GM13977 (cell line): ENCODE measurements at places on chromosomes 12 and 14.

DNA sequence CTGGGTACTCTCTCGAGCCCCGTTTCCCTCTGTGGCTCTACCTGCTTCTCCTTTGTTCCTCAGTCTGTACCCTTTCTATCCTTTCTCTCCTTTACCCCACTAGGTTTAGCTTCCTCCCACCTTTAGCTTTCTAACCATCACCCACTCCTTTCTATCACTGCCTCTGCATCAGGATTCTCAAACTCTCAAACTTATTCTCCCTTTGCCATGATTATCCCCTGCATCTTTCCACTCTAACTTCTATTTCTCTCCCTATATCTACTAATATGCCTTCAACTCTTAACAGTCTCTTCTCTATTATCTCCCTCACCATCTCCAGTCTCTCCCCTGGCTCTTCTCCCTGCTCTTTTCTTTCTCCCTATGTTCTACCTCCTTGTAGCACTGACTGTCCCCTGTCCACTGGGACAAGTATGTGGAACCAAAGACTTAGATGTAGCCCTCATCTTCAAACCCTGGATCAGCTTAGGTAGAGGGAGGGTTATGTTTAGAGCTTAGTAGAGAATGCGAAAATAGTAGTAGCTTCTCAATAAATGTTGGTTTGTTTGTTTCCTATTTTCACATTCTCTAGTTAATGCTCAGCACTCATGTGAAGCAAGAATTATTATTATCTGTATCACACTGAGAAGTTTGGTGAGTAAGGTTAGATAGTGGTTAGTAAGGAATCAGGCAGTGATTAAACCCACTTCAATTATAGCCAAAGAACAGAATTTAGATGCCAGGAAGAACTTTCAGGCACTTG is 3.4 kb downstream of the GDF11 start:
- DNase-seq: no peak

DNA sequence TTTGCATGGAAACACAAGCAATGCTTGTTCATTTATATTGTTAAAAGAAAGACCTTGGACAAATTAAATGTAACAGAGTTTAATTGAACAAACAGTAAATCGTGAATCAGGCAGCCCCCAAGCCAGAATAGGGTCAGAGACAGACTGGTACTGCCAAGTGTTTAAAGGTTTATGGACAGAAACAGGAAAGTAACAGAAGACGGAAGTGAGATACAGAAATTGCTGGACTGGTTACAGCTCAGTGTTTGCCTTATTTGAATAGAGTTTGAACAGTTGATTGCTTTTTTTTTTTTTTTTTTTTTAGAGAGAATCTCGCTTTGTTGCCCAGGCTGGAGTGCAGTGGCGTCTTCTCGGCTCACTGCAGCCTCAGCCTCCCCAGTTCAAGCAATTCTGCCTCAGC is 50.3 kb downstream of the DAO start:
- peak; percentile 34 for DNase-seq

- no peak for DNase-seq
Measured at GRCh38 chr12:97835541-97835940, 372.9 kb downstream of the RMST start.

DNA sequence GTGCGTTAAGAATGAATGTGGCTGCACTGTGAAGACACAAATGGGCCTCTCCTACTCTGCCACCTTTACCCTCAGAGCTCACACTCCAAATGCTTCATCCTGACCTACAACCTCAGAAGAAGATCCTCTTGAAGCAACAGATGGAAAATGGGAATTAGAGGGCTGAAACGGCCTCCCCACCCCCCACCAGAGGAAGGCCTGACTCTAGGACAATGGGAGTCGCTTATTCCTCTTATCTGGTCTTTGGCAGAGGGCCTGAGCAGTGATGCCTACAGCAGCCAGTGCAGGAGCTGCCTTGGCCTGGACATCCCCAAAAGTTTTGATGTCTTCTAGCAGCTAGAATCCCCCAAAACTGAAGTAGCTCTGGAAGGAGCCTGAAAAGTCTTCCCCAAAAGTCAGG is 29.2 kb downstream of the BTBD7 start:
- no peak for DNase-seq

DNA sequence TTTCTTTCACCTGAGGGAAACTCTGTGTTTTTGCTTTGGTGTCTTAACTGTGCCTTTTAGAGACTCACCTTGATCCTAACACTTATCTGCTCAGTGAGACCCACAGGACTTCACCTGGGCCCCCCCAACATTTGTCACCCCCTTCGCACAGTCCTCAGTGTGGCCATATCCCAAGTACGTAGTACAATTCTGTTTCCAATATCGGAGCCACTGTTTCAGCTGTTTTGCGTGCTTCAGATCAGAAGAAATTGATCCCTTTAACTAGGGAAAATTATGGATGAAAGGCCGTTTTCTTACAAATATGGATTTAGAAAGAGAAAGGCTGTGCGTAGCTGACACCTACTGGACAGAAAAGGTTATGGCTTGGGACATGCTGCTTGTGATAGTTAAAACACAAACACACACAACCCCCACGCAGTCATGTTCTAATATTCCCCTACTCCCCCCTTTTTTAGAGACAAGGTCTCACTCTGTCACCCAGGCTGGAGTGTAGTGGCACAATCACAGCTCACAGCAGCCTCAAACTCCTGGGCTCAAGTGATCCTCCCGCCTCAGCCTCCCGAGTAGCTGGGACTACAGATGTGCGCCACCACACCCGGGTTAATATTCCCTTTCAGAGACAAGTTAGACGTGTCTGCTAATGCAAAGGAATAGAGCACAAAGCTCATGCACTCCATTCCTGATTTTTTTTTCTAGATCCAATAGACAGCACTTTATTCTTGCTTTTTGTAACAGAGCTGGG is 3.6 kb upstream of the SLC7A8 start:
- DNase-seq: peak; percentile 68

GRCh38 chr12:89346741-89347324 is 5.5 kb downstream of the DUSP6 start:
- DNase-seq: no peak

- DNase-seq: no peak
Measured at GRCh38 chr12:3293446-3294161, 197.4 kb upstream of the PRMT8 start.

DNA sequence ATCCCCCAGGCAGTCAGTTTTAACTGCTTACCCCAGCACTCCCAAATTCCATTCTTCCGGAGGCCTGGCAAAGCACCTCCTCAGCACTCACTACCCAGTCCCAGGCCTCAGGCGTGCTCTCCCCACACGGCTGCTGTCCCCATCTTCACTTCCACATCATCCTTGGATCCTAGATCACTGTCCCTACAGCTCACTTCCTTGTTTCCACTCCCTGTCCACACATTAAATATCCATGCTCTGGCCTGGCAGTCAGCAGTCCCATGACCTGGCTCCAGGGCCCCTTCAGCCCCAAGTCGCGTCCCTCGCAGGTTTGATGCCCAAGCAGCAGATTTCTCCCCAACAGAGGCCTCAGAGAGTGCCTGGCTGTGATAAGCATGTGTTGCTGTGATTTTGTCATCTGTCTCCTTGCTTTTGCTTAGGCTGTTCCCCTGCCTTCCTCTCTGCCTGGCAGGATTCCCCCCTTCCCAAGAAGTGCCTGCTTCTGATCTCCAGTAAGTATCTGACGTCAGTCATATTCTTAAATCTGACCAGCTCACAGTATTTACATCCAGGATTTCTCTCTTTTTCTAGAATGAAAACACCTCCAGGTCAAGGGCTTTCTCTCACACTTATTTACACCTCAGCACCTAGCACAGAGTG is 241.7 kb downstream of the ZFP36L1 start:
- no peak for DNase-seq

DNA sequence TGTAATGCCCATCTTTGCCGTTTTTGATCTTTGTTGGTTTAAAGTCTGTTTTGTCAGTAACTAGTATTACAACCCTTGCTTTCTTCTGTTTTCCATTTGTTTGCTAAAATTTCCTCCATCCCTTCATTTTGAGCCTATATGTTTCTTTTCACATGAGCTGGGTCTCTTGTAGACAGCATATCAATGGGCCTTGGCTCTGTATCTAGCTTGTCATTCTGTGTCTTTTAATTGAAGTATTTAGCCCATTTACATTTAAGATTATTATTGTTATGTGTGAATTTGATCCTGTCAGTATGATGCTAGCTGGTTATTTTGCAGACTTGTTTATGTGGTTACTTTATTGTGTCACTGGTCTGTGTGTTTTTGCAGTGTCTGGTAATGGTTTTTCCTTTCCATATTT is 913.2 kb downstream of the TRHDE start:
- DNase-seq: no peak

DNA sequence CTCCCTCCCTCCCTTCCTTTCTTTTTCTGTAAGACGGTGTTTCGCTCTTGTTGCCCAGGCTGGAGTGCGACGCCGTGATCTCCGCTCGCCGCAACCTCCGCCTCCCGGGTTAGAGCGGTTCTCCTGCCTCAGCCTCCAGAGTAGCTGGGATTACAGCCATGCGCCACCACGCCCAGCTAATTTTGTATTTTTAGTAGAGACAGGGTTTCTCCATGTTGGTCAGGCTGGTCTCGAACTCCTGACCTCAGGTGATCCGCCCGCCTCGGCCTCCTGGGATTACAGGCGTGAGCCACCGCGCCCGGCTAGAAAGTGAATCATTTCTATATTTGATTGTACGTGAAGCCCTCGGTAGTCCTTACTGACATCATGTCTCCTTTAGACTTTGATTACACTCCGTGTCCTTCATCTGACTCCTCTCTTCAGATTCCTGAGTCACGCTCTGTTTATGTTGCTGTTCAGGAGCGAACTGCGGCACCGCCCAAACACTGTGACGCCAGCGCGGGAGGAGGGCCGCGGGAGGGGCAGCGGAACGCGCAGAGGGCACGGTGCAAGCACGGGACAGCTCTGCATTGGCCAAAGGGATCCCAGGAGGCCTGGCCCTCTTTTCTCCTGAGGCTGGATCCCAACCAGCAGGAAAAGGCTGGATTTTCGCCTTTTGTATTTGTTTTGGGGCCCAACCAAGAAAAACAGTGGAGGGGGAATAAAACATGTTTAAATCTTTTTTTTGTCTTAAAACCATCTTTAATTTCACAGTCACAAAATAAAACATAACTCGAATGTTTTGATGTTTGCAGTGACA is 538 bp upstream of the GABARAPL1 start:
- DNase-seq: peak; percentile 70

GRCh38 chr12:30533558-30534265 is 162.0 kb downstream of the IPO8 start:
- no peak for DNase-seq

- no peak for DNase-seq
Measured at GRCh38 chr14:21978999-21979314, 305.3 kb upstream of the OR4E1 start.
